ENCODE measurements at places on chromosomes 7 and 10. TPM values are rescaled to one million over a fixed set of nuclear protein-coding genes. Genes with fewer than 3 reads are reported as not detected.

- no peak for DNase-seq
These were observed 867.2 kb upstream of the LRRTM3 start for GRCh38 chr10:66058594-66058993.

- no peak for DNase-seq
These were observed 561.0 kb upstream of the ANKRD30A start for GRCh38 chr10:36564433-36564832.

CACNA2D1 gene
- total RNA-seq = not detected

PIP gene
- not detected for total RNA-seq

DNA sequence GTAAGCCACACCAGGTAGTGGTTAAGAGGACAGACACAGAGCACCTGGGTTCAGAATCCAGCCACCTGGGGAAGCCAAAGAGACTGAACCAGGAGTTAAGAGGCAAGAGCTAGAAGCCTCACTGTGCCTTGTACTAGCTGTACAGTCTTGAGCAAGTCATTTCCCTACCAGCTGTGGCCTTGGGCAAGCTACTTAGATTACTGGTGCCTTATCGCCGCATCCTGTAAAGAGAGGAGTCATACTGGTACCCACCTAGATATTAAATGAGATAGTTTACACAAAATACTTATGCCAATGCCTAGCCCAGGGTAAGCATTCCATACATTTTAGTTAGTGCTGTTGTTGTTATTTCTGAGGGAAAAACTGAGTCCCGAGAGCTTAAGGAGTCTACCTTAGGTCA lies 47.7 kb downstream of the HABP2 start:
- no peak for DNase-seq

DNA sequence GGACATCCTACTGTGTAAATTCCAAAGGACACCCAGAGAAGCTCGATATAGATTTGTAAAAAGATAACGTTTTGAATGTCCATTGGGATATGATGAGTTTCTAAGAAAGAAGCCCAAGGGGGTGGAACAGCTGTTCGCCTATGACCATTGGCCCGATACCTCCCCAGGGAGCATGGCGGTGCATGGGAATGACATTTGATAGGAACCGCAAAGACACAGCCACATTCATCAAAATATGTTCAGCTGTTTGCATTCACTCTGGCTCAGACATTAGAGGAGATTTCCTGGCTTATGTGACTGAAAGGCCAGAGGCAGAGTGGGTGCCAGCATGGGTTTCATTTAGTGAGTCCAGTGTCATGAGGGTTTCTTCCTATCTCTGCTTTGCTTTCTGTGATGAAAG lies 56.0 kb upstream of the BAIAP2L1 start:
- DNase-seq = no peak

ACHE gene
- total RNA-seq = 0.13 TPM

DNA sequence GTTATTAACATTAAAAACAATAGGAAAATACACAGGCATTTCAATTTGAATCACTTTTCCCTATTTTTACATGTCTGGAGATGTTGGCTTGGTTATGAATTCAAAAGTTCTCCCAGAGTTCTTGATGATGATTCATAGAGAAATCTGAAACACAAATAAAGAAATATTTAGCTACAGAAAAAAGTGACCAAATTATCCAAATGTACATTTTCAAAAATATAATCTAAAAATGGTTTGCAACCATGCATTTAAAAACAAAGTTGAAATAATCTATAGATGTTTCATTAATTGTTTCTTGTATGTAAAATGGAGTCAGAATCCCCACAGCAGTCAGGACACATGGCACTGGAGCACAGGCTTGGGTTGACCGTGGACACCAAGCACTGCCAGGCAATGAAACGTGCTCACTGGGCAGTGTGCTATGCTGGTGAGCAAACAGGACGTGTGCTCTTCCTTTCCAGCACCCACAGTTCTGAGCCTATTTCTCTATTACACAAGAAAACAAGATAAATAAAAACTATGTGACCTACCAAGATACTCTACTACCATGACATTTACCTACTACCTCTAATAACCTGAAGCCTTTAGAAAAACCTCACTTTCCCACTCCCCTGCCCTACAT lies 44.1 kb upstream of the PTPRN2 start:
- DNase-seq = no peak
